ENCODE measurements at places on chromosomes 12 and 14.

DNA sequence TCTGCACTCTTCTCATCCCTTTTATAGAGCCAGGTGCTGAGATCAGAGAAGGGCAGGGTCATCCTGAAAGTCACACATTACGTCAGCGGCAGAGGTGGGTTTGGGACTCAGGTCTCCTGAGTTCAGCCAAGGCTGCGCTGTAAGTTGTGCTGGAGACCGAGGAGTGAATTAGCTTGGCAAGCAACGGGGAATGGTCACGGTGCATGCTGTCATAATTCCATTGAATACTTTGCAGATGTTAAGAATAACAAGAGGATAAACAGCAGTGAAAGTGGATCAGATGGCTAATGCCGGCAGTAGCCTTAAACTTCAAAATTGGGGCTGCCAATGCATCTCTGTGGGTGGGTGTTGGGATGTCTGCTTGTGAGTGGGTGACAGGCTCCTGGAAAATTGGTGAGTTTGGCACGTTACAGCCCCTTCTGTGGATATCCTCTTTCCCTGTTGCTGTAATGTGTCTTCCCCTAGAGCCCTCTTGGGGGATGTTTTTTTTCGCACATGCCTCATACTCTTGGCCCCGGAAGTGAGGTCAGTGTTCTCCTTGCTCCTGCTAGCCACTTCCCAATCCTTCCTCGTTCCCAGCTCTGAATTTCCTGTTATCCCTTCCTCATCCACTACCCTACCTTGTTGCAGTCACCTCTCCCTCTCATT lies 287.1 kb upstream of the SRRM4 start:
- no peak for DNase-seq

GRCh38 chr14:80538633-80539375 lies 327.5 kb upstream of the DIO2 start:
- DNase-seq = no peak

DNA sequence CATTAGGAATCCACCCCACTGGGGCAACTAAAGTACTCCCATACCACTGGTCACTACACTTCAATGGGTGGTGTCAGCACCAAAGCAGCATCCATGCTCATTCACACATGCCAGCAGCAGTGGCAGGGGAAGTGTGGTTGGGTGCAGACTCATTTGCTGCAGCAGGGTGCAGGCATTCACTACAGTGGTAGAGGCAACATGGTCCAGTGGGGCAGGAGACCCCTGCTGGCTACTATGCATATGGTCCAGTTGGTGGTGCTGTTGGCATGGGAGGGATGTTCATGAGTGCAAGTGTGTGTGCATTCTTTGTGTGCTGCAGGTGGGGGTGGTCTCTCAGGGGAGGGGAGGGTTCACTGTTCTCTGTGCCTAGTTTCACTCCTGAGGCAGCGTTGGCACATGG lies 908.4 kb upstream of the NOVA1 start:
- no peak for DNase-seq

DNA sequence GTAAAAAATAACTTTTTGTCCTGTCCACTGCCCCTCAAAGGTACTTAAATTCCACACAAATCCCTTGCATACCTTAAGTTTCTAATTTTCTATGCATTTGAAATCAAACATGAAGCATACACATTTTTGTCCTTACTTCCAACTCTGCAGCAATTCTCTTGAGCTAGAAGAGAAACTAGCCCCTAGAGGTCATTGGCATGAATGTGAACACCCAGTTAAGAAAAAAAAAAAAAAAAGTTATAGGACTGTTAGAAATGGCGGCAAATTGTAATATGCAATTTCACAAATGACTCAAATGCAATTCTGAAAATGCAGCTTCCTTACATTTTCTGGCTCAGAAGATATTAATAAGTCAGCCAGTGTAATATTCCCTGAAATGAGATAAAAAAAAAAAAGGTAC lies 4.6 kb upstream of the ESR2 start:
- DNase-seq = no peak

GRCh38 chr12:14846042-14846587 lies 2.8 kb upstream of the ART4 start:
- DNase-seq = no peak

DNA sequence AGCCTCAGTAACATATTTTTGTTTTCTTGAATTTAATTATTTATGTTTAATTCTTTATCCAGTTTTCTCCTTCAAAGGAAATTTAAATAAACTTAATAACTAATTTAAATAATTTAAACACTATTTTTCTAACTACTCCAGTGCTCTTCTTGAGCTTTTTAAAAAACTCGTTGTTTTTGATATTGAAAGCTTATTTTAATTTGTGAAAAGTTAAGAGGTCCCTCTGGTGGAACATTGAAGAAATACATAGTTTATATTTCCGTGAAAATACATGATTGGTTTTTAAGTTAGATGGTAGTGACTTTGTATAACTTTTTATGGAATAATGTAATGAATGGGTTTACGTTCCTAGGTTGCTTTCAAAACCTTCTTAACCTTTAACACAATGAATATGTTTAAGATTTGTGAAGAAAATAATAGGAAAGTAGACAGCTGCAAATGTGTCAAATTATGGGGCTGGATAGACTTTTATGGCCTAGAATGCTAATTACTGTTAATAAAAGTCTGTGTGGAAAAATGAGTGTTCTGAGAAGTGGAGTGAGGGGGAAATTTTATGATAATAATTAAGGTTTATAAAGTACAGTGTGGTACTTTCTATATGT lies 45.9 kb upstream of the MSRB3 start:
- no peak for DNase-seq

GRCh38 chr12:71865166-71865713 lies 25.7 kb downstream of the TBC1D15 start:
- no peak for DNase-seq

DNA sequence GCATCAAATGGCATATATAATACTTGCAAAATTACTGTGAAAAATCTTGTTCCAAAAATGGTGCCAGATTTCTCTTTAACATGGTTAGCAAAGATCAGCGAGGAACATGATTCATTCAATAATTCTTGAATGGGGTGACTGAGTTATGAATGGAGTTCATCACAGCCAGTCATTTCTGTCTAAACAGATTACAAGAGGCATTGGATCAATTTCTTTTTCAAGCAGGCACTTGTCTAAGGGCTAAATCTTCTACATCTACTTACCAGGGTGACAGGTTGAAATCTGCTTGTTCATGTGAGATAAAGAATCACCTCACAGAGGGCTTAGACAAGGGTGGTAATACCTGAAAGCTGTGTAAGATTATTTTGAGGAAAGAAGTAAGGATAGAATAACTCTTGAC lies 247.7 kb downstream of the ATP23 start:
- no peak for DNase-seq

- no peak for DNase-seq
These were observed 44.8 kb downstream of the PZP start for GRCh38 chr12:9163392-9163791.

GRCh38 chr14:96445844-96446710 lies 54.1 kb downstream of the AK7 start:
- DNase-seq = no peak

DNA sequence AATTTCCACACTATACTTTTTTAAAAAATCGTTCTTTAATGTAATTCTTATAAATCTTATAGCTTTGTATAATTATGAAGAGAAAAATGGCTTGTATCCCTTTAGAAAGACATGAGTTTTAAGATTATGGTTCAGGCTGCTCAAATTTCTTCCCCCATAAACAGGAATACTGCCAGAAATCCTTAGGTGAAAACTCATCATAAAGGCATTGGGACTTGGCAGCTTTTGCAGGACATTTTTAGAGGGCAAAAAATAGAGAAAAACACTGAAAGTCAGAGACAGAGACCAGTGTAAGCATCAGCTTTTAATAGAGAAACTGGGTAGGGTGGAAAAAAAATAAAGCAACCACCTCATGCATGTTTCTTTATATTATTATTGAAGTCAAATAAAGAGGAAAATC lies 29.1 kb downstream of the LRRK2 start:
- no peak for DNase-seq

- no peak for DNase-seq
These were observed 954.9 kb downstream of the DIO2 start for GRCh38 chr14:79256380-79256779.

GRCh38 chr14:76698191-76698590 lies 63.1 kb upstream of the VASH1 start:
- no peak for DNase-seq

GRCh38 chr14:78725086-78725485 lies 554.9 kb downstream of the NRXN3 start:
- DNase-seq = no peak

- DNase-seq = no peak
These were observed 93.0 kb downstream of the SLC41A2 start for GRCh38 chr12:104865080-104865479.

DNA sequence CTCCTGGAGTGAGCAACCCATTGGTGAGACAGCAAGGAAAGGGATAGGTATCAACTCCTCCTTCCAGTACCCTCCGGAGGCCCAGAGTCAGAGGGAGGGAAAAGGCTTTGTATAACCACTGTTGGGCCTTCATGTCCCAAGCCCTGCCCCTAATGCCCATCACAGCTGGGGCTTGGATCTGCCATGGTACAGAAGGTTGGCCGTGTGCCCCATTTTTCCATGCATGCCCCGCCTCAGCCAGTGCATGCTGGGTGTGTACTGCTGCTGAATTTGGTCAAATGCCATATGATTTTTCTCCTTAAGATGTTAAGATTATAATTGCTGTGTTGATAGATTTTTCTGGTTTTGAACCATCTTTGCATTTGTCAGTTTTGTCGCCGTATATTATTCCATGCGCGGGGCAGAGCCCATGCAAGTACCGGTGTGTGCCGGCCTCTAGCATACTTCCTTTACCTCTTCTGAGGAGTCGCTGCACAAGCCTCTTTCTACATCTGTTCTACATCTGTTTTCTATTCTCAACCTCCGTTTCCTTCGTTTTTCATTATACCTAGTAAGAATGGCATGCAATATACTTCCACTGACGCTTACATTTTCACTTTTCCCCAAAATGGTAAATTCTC lies 26.6 kb downstream of the PPP2R5C start:
- DNase-seq = no peak

GRCh38 chr14:21868442-21869046 lies 194.9 kb upstream of the OR4E1 start:
- DNase-seq = peak; percentile 79

- no peak for DNase-seq
These were observed 1.4 kb upstream of the DIO3 start for GRCh38 chr14:101559624-101560533.

DNA sequence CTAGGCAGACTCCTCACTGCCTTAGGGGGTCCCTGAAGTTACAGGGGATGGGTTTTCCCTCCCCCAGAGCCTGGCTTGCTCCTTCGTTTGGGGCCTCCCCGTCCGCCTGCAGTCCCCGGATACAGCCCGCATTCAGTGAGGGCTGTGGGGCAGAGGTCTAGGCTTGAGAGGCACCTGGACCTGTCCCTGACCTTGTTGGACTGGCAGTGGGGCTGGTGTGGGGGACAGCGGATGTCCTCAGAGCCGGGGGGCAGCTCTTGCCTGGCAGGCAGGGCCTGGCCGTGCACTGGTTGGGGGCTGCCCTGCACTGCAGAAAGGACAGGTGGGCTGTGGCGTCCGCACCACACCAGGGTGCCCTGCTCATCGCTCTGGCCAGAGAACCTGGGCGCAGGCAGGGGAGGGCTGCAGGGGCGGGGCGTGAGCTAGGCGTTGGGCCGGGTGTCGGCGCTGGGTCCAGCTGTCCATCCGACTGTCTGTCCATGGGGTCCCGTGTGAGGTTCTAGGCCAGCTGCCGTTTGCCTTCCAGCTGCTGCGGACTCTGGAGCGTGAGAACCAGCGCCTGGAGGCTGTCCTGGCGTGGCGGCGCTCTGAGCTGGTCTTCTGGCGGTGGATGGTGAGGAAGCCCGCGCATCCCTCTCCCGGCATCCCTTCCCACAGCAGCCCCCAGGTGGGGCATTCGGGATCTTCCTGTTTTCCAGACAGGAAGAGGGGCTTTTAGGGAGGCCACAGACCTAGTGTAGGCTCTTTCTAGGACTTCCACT lies 6.0 kb downstream of the TEDC1 start:
- no peak for DNase-seq

DNA sequence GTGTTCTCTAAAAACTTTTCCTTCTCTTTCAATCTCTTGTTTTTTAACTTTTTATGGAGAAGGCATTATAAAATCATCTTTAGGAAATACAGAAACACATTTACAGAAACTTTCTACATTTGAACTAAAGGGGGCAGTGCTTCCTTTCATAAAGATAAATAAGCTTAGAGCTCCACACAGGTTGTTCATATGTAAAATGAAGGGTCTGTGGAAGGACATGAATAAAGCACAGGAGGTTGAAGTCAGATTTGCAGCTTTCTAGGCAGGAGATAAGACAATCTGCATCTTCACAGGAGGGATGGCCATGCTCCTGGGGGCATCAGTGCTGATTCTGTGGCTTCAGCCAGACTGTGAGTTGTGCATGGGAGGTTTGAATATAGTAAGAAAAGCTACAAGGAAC lies 426.0 kb downstream of the DAD1 start:
- DNase-seq = peak; percentile 7

GRCh38 chr12:105399428-105400081 lies 69.1 kb downstream of the C12orf75 start:
- DNase-seq = no peak

DNA sequence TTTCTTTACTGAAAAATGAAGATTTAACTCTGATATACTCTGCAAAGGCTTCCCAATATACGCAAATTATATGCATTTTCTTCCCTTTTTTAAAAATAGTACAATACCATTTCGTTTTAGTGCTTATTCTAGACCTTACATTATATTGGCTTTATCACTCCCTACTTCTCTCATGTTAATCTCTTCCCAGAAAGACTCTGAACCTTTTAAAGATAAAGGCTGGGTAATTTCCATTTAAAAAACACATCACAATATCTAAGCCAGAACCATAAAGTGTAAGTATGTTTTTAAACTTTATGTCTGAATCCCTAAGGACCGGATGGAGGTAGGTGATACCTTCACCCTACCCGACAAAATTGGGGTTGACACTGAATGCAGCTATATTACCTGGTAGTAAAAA lies 320.8 kb downstream of the DIO2 start:
- DNase-seq = no peak

- no peak for DNase-seq
These were observed 52.0 kb downstream of the NFKBIA start for GRCh38 chr14:35352274-35353233.

DNA sequence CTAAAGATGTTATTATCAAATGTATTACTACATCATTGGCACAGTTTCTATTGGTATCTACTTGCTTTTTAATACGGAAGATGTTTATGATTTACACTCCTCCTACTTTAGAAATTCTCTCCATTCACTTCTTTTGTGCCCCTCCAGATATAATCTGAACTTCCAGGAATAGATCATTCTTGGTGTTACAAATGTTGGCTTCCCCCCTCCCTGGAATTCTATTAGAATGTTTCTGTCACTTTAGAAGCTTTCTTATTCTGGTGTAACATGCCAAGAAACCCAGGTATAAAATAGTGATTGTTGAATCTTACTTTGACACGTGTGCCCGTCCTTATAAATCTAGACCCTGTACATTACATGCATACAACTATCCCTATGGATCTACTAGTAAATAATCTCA lies 1.2 kb upstream of the WDR20 start:
- no peak for DNase-seq

DNA sequence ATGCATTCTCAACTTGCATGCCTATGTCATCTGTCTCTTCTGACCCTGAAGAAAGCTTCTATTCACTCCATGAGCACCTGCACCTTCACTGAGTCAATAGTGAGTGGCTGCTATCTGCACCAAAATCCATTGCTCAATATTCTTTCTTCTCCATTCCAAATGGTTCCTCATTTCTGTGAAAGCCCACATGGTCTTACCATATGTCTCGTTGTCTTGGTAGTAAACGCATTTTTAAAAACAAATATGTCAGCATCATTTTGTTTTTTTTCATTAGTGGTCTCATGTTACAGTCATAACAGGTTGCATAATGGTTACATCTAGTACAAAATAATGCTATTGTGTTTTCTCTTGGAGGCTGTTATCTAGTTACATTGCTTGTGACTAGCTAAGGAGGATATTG lies 106.9 kb upstream of the CPM start:
- no peak for DNase-seq
